AG08396 (cell line): ENCODE measurements at places on chromosomes 16 and 17.

- DNase-seq: no peak
These were observed 231.1 kb upstream of the TBX2 start for GRCh38 chr17:61168506-61168905.

- DNase-seq: no peak
These were observed 87.8 kb downstream of the GNAO1 start for GRCh38 chr16:56279132-56279531.

GRCh38 chr17:73841431-73842060 is 197.3 kb upstream of the SDK2 start:
- DNase-seq: no peak

GRCh38 chr16:24135624-24136565 is 120.2 kb upstream of the CACNG3 start:
- no peak for DNase-seq

GRCh38 chr16:1706386-1707192 is 594 bp downstream of the MAPK8IP3 start:
- DNase-seq: peak; percentile 79

- DNase-seq: no peak
These were observed 9.2 kb downstream of the HIRIP3 start for GRCh38 chr16:29986231-29986630.

DNA sequence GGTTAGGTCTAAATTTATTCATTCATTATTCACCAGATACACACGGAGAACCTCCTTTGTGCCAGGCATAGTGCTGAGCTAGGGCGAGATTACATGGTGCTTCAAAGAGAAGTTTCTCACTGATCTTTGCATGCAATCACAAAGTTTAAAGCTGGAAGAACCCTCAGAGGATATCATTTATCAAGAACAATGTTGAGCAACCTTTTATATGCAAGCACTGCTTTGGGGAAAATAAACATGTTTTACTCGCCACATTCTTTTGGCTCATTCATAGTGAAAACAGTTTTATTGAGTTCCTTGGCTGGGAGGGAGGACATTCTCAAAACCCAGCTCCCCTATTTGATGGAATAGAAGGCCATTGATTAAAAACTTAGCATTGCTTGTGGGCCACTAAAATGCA is 49.8 kb upstream of the XYLT1 start:
- DNase-seq: peak; percentile 29

DNA sequence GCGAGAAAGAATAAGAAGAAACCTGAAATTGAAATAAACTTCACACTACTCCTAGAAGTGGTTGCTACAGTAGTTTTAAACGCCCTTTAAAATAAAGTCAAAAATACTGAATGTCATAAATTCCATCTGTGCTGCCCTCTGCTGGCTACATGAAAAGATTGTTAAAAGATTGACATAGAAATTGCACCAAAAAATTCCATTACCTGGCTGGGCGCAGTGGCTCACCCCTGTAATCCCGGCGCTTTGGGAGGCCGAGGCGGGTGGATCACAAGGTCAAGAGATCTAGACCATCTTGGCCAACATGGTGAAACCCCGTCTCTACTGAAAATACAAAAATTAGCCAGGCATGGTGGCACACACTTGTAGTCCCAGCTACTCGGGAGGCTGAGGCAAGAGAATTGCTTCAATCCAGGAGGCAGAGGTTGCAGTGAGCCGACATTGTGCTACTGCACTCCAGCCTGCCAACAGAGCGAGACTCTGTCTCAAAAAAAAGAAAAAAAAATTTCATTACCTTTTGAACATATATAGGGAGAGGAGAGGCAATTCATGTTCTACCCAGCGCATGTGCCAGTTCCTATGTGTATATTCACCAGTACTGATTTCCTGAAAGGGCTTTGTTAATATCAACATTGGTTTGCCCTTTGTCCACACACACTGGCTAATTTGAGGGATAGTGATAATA is 36.5 kb downstream of the CYTH1 start:
- DNase-seq: no peak

DNA sequence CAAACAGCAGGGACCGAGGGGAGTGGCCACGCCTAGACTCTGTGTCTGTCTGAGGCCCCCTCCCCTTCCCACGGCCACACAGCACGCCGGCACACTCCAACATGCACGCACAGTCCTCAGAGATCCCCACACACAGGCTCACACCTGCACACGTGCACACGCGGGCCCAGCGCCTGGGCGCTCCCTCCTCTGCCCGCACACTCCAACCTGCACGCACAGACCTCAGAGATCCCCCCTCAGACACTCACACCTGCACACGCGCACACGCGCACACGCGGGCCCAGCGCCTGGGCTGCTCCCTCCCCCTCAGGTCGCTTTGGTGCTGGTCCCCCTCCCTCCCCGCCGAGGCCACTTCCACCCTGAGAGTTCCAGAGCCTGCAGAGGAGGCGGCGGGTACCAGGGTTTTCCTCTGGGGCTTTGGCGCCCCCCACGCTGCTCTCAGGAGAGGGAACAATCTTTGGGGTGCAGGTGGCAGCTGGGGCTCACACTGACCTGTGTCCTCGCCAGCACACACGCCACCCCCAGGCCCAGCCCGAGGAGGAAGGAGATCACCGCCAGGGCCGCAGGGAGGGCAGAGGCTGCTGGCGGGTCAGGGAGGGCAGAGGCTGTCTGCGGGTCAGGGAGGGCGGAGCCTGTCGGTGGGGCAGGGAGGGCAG is 1.6 kb downstream of the CD7 start:
- DNase-seq: no peak
